OCI-M1 (cell line): ENCODE measurements at places on chromosomes 12 and 14.

DNA sequence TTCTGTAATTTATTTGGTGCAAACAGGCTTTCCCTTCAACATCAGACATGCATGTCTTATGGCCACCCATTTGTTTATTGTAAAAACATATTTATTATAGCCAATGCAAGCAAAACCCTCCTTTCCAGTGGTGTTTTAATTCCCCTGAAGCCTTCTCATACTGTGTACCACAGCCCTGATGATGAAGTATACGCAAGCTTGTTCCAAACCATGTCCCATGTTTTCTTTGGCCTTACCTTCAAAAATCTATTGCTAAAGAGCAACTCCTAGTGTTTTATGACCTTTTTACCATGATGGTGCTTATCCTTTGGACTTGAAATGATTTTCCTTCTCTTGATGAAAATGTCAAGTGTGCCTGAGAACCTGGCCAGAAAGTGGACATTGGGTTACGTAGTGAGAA lies 85.9 kb upstream of the CCDC91 start:
- DNase-seq = no peak

DNA sequence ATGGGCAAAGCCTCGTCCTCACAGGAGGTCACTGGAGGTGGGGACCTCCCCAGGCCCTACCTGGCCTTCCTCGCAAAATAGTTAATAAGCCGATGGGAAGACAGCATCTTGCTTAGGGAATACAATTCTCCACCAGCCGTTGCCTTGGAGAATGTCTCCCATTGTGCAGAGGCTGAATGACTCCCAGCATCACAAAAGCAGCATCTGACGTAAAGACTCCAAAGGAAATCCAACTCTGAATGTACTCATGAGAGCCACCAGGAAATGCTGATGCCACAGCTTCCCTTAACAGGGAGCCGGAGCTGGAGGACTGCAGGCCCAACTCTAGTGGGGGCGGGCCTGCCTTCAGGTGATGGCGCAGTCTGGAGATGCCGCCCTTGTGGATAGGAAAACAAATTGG lies 15.5 kb downstream of the CCDC63 start:
- DNase-seq = no peak

GRCh38 chr12:77924703-77925102 lies 94.0 kb downstream of the NAV3 start:
- no peak for DNase-seq

DNA sequence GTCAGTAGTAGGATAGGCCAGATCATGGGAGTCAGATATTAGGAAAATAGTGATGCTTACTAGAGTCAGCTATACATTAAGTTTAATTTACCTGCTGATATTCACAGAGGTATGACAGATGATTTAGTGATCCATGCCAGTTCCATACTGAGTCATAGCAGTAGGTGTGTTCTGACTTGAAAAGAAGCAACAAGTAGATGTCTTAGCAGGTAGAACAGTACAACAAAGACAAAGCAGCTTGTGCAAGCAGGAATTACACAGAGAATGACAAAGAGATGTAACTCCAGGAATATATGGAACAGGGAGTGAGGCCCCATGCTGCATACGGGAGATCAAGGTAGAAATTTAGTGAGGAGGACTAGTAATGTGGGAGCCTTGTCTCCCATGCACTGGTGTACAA lies 556.9 kb downstream of the SLC16A7 start:
- DNase-seq = no peak

DNA sequence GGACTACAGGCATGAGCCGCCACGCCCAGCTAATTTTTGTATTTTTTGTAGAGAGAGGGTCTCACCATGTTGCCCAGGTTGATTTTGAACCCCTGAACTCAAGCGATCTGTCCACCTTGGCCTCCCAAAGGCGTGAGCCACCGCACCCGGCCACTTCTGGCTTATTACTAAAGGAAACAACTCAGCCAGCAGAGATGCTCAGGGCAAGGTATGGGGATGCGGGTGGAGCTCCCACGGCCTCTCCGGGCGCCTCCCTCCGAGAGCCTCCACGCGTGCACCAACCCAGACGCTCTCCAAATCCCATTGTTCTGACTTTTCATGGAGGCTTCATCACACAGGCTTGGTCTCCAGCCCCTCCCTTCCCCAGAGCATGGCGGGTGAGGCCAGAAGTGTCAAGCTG lies 6.1 kb upstream of the GPR132 start:
- DNase-seq = no peak

- no peak for DNase-seq
Measured at GRCh38 chr14:94213021-94213420, 38.9 kb downstream of the PPP4R4 start.

GRCh38 chr12:29711381-29711780 lies 72.4 kb downstream of the TMTC1 start:
- no peak for DNase-seq

DNA sequence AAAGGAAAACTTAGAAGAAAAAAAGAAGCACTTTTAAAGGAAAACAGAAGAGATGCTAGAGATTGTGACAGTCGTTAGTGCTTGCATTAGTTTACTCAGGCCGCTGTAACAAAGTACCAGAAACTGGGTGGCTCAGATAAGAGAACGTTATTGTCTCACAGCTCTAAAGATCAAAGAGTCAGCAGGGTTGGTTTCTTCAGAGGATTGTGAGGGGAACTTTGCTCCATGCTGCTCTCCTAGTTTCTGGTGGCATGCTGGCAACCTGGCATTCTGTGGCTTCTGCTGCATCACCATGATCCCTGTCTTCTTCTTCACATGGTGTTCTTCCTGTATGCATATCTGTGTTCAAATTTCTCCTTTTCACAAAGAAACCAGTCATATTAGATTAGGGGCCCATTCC lies 119.4 kb upstream of the PLEKHA5 start:
- peak; percentile 31 for DNase-seq

- DNase-seq = peak; percentile 30
Measured at GRCh38 chr12:102833687-102834441, 83.2 kb downstream of the PAH start.

GRCh38 chr12:789852-790563 lies 37.6 kb downstream of the WNK1 start:
- peak; percentile 61 for DNase-seq

DNA sequence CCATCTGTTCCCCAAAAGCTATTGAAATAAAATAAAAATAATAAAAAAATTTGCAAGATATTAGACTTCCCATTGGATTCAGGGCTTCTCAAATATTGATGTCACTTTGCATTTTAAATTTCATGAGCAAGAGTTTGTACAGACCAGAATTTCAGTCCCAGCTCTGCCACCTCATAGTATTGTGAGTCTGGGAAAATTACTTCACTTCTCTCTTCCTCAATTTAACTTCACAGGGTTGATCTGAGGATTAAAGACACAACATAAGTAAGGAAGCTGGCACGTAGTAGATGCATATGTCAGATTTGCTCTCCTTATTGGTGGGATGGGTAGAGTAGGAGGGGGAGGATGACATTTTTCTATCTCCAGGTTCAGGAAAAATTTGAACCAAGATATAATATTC lies 32.8 kb downstream of the COX8C start:
- no peak for DNase-seq

- no peak for DNase-seq
Measured at GRCh38 chr12:117020536-117021220, 78.5 kb downstream of the TESC start.

DNA sequence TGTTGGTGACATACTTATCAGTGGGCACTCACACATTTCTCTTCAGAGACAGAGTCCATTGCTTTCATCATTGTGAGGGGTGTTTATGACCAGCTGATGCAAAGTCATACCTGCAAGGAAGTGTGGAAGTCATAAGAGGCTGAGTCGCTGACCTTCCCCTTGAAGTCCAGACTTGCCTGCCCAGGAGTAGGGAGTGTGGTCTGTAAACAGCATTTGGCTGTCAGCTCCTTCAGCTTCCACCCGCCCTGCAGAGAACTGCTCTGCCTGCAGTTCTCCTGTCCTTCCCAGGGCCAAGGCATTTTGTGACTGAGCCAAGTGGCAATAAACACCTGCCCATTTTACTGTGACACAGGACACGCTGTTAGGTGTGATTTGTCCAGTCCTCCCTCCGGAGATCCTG lies 801.3 kb downstream of the BCL11B start:
- DNase-seq = no peak

- DNase-seq = peak; percentile 53
Measured at GRCh38 chr14:74085047-74085637, 386 bp downstream of the LIN52 start.

- no peak for DNase-seq
Measured at GRCh38 chr14:62665286-62665685, 380.0 kb downstream of the KCNH5 start.

DNA sequence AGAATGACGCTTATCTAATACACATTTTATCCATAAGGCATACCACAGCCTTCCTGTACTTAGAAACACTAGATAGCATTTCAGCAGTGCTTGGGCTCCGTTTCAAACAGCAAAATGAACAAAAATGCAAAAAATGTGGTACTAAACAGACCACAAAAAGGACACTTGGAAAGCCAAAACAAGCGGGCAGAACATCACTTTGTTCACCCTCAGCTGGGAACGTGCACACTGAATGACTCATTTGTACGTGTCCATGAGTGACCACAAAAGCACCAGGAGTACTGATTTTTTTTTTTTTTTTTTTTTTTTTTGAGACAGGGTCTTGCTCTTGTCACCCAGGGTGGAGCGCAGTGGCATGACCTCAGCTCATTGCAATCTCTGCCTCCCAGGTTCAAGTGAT lies 8.9 kb upstream of the FOXN3 start:
- peak; percentile 16 for DNase-seq

- DNase-seq = no peak
Measured at GRCh38 chr12:110180591-110181005, 56.4 kb downstream of the IFT81 start.

GRCh38 chr14:34368115-34368970 lies 93.7 kb downstream of the SPTSSA start:
- peak; percentile 53 for DNase-seq

DNA sequence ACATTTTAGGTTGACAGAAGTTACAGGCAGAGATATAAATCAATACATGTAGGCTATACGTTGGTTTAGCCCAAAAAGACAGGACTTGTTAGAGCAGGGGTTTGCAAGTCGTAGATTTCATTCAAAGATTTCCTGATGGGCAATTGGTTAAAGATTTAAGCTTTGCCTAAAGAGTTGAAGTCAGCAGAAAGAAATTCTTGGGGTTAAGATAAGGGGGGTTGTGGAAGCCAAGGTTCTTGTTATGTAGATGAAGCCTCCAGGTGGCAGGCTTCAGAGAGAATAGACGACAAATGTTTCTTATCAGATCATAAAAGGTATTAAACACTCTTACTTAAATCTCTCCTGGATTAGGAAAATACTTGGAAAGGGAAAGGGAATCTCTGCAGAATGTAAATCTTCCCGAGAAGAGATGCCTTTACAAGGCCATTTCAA lies 510.8 kb downstream of the TMTC2 start:
- DNase-seq = peak; percentile 16

GRCh38 chr14:35342489-35343010 lies 50.4 kb downstream of the PSMA6 start:
- DNase-seq = no peak

DNA sequence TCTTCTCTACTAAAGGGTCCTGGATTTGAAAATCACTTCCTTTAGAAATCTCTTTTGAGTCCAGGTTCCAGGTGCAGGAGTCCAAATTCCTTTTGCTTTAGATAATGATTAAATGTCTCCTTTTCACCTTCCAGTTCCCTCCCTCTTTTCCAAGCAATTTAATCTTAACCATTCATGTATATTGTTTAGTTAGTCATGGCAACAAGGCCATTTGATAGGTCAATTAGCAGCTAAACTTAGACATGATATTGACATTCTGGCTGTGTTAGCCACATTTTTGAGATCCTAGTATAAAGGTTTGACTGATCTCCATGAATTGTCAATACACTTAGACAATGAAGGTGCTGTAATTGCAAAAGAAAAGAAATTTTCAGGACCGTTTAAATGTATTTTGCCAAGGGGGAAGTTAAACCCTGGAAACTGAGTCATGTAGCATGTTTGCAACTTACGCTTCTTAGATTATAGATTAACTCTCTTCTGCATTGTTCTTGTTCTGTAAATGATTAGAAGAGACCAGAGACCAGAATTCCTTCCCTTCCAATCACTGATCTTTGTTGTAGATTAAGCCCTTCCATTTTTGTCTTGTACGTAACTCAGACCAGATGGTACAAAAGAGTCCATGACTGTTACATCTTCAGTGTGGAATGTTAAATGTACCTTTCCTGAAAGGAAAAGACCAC lies 12.4 kb upstream of the C12orf75 start:
- DNase-seq = no peak

DNA sequence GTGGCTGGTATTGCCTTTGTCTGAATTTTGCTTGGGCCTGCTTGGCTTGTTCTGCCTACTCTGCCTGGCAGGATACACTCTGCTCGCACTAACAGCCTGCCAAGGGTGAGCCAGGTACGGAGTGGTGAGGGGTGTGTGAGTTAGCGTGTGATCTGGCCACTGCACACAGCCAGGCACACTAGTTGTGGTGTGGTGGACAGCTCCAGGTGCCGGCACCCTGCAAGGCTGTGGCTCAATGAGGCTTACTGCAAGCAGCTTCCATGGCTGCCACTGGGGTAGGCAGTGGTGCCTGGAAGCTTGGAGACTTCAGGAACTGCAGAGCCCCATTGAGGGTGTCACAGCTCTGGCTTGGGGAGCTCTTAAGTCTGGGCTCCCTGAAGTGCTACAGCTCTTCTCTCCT lies 87.4 kb downstream of the GPHN start:
- no peak for DNase-seq

DNA sequence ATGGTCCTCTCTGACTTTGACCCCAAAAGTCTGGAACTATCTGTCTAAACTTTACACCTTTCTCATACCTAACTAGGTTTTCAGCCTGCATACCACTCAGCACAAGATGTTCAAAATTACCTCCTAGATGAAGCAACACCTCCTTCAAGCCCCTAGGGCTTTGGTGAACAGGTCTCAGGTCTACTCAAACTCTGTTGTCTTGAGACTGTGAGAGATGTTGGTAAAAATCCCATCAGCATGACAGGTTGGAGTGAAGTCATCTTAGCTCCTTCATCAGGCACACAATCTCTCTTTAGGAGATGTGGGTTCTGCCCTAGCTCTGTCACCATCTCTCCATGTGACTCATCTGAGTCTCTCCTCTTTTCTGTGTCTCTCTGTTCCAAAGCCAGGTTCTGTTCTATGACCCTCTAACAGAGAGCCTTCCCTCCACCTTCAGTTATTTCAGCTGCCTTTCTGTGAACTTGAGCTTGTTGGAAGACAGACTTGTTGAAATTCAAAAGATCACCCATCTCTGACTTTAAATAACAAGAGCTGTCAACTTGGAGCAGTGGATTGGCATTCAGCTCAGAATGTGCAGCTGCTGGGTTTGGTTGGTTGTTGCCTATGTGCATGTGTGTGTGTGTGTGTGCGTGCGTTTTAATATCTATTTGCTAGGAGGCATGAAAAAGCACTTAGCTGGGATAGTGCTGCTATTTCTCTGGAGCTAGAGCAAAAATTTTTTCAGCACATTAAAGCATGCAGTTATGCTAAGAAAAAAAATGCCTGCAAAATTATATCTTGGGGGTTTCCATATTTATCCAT lies 130.7 kb downstream of the CRACR2A start:
- no peak for DNase-seq
